ENCODE measurements at places on chromosomes 6 and 20. TPM values are rescaled to one million over a fixed set of nuclear protein-coding genes. Genes with fewer than 3 reads are reported as not detected.

The OVOL2 gene
- total RNA-seq: 17.7 TPM

The CENPQ gene
- total RNA-seq: 3.7 TPM

The CD93 gene
- total RNA-seq: not detected

The MYBL2 gene
- 45.0 TPM for total RNA-seq

The GUCA1A gene
- 2.2 TPM for total RNA-seq

The RAET1G gene
- total RNA-seq: 0.43 TPM

The THBS2 gene
- 1.3 TPM for total RNA-seq

The NKAIN2 gene
- 0.11 TPM for total RNA-seq

The CPXM1 gene
- total RNA-seq: under 0.01 TPM
